ENCODE measurements at places on chromosomes 7 and 10. TPM values are rescaled to one million over a fixed set of nuclear protein-coding genes. Genes with fewer than 3 reads are reported as not detected.

DNA sequence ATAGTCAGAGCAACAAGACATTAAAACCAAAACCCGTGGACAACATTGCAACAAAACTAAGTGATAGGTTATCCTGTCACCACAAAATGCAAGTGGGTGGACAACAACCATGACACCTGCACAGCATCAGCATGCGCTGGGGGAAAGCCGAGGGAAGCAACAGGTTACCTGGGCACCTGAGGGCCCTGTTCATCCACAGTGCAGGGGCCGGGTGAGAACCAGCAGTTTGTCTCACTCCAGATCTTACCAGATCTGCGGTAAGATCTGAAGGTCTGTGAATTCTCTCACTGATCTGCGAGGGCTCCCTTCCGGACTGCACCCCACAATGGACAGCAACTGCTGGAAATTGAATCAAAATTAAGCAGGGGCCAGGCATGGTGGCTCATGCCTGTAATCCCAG, 30.5 kb upstream of the GRID1 start:
- DNase-seq, result no peak

ADCY1 gene
- 0.80 TPM for total RNA-seq

DNA sequence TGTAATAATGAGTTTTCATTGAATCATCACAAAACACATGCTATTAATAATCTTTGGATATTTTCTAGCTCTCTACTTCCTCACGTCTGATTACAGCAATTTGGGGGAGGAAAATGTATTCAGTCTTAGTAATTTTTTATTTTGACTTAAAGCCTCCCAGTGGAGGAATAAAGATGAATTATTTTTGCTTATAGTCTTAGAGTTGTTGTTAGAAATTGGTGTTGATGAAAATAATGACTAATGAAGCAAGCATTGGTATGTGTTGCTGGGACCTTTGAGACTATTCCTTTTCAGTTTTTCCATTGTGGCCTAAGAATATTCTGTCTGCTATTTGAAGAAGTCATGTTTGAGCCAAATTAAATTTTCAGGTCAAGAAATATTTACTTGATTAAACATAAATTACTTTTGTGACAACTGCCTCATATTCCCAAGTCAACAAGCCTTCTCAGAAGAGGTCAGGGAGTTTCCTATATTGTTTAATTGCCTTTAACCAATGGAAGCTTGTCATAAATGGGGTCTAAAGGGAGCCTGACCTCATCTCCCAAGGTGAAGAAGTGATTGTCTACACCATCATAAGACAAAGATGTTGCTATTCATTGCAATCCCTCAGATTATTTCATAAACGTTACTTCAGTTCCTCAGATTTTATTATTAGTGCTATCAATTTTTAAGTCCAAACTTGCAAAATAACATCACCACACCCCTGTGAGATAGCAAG, 90.0 kb downstream of the ST7 start:
- no peak for DNase-seq

DNA sequence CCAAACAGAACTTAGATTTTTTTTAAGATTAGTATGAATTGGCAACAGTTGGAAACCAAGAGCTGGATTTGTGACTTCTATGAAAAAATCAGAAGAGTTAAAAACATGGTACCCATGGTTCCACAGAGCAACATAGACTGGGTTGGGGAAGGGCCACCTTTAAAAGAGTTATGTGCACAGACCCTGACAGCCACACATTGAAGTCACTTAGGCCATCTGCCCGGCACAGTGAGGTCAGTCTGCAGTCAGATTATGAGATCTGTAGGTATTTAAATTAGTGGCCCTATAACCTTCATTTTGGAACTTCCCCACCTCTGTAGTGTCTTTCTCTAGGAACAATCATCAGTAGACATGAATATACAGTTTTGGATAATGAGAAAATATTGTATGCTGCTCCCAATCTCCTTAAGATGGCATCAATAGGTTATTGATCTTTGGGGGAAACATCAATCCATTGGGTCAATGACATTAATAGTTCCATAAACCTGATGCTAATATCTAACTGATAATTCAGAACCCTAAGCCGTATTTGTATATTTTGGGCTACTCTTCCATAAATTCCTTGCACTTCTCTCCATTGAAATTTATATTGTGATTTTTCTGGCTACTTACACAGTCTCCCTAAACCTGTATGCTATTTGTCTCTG, 7.0 kb downstream of the ANKRD1 start:
- no peak for DNase-seq

GRCh38 chr10:113129117-113129516, 179.1 kb downstream of the TCF7L2 start:
- no peak for DNase-seq

- DNase-seq, result no peak
These were observed 217.0 kb downstream of the PAXIP1 start for GRCh38 chr7:154785898-154786297.

- peak; percentile 16 for DNase-seq
These were observed 18.6 kb upstream of the ZNF32 start for GRCh38 chr10:43667317-43667731.

DNA sequence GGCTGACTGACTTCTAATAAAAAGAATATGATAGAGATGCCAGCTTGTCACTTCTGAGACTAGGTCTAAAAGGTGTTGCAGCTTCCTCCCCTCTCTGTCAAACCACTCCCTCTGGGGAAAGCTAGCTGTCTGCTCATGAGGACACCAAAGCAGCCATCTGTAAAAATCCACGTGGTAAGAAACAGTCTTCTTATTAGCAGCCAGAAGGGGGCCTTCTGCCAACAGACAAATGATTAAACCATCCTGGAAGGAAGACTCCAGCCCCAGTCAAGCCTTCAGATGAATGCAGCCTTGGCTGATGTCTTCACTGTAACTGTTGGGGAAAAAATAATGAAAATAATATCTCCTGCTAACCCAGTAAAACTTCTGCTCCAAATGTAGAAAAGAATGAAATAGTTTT, 41.9 kb upstream of the DAGLB start:
- no peak for DNase-seq

PON3 gene
- not detected for total RNA-seq

DNA sequence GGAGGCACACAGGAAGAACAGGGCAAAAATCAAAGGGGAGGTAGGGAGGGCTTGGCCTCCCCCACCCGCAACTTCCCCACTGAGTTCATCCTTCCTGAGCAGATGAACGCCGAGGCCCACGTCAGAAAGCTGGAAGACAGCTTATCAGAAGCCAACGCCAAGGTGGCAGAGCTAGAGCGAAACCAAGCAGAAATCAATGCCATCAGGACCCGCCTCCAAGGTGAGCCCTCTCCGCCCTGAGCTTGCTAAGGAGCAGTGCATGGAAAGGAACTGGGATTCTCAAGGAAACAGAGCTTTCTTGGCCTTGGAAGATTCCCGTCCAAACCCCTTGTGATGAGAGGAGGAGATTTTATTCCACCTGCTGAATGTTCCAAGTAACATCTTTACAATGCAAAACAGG, 16.5 kb downstream of the MYH16 start:
- no peak for DNase-seq

DNA sequence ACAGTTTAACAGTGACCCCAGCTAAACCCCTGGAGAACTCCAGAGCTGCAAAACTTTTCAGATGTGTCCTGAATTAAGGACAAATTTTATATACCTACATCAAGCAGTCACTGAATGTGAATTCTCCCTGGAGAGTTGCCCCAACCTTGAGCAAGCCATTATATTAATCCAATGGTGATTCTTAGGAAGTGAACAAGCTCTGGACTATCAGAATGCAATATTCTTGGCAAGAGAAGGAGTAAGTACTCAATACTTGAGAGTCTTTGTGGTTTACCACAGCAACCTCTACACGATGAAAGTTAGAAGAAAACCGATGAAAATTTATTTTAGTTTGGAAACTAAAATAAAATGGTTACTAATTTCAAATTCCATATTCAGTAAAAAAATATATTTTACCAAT, 19.3 kb upstream of the ZNF365 start:
- no peak for DNase-seq

ADAMTS14 gene
- total RNA-seq, result 0.06 TPM

- DNase-seq, result no peak
These were observed 149.2 kb upstream of the GHITM start for GRCh38 chr10:83990126-83990525.

IGFBP1 gene
- 2.6 TPM for total RNA-seq

R3HCC1L gene
- total RNA-seq, result 11.8 TPM

DNA sequence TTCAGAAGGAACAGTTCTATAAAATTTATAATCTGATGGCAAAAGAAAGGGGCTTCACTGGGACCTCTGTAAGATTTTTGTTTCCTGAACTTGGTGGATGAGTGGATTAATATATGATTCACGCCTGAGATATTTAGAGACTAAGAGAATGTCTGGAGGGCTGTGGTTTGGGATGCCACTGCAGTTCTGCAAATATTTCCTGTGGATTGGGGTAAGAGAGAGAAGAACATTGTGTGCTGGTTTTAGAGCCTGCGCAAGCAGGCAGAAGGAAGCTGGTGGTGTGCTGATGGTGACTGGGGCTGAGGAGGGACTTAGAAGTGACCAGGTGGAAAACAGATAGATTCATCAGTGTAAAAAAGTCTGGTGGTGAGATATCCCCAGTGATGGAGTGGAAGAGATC, 87.0 kb downstream of the SUGCT start:
- DNase-seq, result peak; percentile 91

GRCh38 chr10:88065383-88066049, 202.1 kb downstream of the PTEN start:
- no peak for DNase-seq

SLC39A12 gene
- total RNA-seq, result not detected

- no peak for DNase-seq
These were observed 594.9 kb downstream of the REEP3 start for GRCh38 chr10:64115908-64116643.
